Natural killer cell (primary cell): ENCODE measurements at places on chromosomes 16 and 17. TPM values are rescaled to one million over a fixed set of nuclear protein-coding genes. Genes with fewer than 3 reads are reported as not detected.

UNKL gene
- total RNA-seq = 130 TPM

DNA sequence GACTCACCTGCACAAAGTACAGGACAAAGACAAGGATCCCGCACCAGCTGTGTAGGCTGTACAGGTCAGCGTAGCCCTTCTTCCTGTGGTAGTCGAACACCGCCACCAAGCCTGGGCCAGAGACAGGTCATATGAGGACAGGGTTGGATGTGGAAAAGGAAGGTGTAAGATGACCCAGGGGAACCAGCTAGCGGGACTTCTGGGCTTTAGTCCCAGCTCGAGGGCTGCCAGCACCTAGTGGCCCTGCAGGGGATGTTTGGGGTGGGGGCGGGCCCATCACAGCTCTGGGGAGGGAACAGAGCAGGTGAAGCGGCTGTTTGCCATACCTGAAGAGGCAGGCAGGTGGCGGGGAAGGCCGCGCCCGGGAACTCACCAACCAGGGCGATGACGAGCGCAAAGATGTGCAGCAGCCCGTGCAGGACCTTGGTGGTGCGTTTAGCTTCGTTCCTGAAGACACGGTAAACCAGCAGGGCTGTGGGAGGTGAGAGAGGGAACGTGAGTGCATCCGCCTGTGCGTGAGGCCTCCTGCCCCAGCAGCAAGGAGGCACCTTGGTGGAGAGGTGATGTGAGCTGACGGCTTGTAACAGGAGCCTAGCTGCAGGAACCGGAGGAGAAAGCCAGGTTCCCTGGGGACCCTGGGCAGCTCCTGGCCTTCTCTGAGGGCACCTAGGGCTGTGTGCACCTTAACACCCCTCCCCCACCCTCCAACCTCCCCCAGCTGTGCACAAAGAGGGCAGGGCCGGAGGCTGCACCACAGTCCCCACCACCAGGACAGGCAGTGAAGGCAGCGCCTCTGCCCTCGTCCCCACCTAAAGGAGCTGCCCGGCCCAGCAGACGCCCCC, 10.2 kb downstream of the CYB561 start:
- DNase-seq = no peak
- no peak overlapping the region for H3K4me3 ChIP-seq
- peaks cover 69% of the 10 kb centered on the region for H3K4me1 ChIP-seq
- no peak overlapping the region for H3K27ac ChIP-seq

- DNase-seq = no peak
- H3K27me3 ChIP-seq = no peaks in the 10 kb centered on the region
- no peak overlapping the region for H3K27ac ChIP-seq
- H3K36me3 ChIP-seq = no peaks in the 10 kb centered on the region
- H3K4me1 ChIP-seq = no peaks in the 10 kb centered on the region
Observed at GRCh38 chr16:51049678-51050376, 101.2 kb downstream of the SALL1 start.

TMC7 gene
- total RNA-seq = not detected

- no peak for DNase-seq
- no peaks in the 10 kb centered on the region for H3K36me3 ChIP-seq
- no peak overlapping the region for H3K4me3 ChIP-seq
- H3K4me1 ChIP-seq = no peaks in the 10 kb centered on the region
- H3K27ac ChIP-seq = no peak overlapping the region
- no peaks in the 10 kb centered on the region for H3K27me3 ChIP-seq
Observed at GRCh38 chr16:5065326-5065725, 430 bp downstream of the C16orf89 start.

RAI1 gene
- 39.8 TPM for total RNA-seq

GRCh38 chr17:78878261-78878660, 24.7 kb downstream of the CEP295NL start:
- DNase-seq = no peak
- H3K27ac ChIP-seq = no peak overlapping the region
- H3K4me1 ChIP-seq = peaks cover 31% of the 10 kb centered on the region
- no peaks in the 10 kb centered on the region for H3K27me3 ChIP-seq
- H3K36me3 ChIP-seq = no peaks in the 10 kb centered on the region
- H3K4me3 ChIP-seq = no peak overlapping the region

SPATA33 gene
- total RNA-seq = 8.4 TPM
